Stimulated activated CD8-positive, alpha-beta memory T cell treated with anti-CD3 and anti-CD28 coated beads, Interleukin-2, amount 100 ng/mL, for 48 hours (primary cell): ENCODE measurements at places on chromosomes 6 and 20.
A peak's percentile ranks its signal among the peaks of the same experiment; 100 is the strongest.

DNA sequence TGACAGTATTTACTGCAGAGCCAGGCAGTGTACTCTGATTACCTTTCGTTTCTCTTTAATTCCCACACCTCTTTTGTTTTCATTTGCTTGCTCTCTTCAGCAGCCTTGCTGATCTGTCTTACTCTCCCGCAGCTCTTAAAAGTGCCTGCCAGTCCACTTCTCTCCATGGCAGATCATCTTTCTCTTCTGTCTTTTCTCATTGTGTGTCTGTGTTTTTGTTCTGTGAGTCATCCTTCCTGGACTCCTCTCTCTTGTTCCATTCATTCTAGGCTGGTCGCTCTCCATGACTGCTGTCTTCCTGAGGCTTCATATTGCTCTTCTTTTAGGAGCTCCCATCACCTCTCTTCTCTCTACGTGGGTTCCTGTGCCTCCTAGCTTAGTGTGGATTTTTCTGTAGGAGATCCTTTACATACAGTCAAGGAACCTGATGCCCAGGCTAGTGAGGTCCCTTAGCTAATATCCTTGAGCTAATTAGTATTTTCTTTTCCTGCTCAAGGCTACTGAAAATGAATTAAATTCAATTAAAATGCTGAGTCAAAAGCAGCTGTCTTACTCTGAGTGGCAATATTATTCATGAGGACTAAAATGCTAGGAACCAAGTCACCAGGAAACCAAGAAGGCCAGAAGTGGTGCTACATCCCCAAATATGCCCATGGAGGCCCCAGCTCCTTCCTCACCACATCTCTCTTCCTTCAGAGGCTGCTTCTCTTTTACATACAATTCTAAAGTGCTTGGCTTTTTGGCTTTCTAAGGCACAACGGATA lies 86.1 kb downstream of the SLX4IP start:
- no peak for DNase-seq

- no peak for DNase-seq
These were observed 106.3 kb downstream of the GRM1 start for GRCh38 chr6:146135167-146135566.

DNA sequence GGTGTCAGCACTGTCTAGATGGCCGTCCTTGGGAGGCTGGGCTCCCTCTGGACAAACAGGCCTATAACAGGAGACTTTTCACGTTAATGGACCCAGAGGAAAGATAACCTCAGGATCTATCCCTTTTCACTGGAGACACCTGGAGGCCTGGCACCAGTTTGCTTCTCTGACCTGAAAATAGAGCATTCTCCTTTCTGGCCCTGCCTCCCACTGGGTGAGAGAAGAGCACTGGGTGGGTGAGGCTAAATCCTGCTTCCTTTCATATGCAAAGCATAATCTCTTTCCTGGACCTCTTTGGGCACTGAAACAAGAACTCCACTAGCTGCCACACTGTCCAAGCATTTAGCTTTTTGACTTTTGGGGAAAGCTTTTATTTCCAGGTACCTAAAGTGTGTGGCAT lies 78.3 kb downstream of the FOXO3 start:
- no peak for DNase-seq

GRCh38 chr6:160337991-160338390 lies 10.2 kb upstream of the SLC22A3 start:
- no peak for DNase-seq

- DNase-seq = no peak
These were observed 5.9 kb downstream of the ECI2 start for GRCh38 chr6:4129446-4129845.

GRCh38 chr6:126672649-126673048 lies 332.7 kb downstream of the CENPW start:
- no peak for DNase-seq

- DNase-seq = no peak
These were observed 129.5 kb upstream of the HDAC2 start for GRCh38 chr6:114100215-114100994.

- DNase-seq = no peak
These were observed 5.1 kb downstream of the KIAA1755 start for GRCh38 chr20:38255393-38255792.

GRCh38 chr6:31162463-31163165 lies 4.2 kb downstream of the TCF19 start:
- no peak for DNase-seq

DNA sequence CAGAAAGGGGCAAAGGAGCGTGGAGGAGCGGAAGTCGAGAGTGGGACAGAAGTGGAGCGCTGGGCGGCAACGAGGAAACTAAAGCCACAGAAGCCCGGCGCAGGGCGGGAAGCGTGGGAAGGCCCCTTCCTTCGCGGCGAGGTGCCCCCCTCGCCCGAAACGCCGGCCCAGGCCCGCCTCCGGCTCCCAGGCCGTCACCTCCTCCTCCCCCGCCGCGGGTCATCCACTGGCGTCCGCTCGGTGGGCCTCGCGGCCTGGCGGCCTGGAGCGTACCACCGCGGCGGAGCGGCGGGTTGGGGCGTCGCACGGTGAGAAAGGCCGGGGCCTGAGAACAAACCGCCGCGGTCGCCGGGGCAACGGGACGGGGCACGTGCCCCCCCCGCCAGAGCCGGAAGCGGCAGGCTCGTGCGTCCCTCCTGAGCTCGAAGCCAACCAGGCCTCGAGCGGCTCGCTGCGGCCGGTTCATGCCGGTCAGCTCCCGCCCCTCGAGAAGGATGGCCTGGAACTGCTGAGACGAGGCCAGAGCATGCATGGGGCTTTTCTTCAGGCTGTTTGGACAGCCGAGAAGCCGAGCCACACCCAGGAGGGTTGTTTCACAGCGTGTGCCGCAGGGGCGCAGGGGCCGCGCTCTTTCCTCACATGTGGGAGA lies at the start of gene TCP11:
TSS of gene TCP11 (minus strand) at position 333 of the 649 bp plus-strand sequence. CDS start 469 bp downstream, outside the sequence.
- peak; percentile 10 for DNase-seq

DNA sequence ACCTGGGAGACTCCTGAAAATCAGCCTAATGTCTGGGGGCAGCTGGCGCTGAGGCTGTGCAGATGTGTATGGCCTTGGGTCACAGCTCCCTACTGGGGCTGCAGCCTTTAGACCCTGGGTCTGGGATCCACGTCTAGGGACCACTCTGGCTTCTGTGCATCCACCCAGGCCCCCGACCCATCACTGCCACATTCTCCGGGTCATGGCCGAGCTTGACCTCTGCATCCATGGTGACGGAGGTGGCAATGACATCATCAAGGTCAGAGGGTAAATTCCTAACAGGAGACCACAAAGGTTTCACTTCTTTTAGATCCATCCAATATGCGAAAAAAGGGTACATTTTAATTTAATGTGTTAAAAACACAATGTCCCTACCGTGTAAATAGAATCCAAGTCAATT lies 14.5 kb upstream of the PCMTD2 start:
- DNase-seq = no peak

DNA sequence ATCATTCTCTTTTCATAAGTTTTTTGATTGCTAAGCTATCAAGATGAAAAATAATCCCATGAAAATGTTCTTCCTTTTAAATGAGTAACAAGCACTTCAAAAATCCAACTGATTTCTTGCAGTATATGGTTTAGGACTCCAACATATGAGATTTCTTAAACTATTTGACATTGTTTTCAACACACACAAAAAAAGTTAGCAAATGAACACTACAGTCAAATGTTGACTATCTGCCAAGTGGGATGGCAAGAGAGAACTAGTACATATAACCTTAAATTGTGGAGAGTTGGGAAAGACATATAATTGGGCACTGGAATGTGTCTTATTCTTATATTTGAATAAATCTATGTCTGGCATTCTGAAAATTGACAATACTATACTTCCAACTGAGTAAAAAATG lies 15.6 kb downstream of the COL21A1 start:
- DNase-seq = no peak

GRCh38 chr6:158850807-158851115 lies 31.6 kb upstream of the EZR start:
- DNase-seq = no peak

DNA sequence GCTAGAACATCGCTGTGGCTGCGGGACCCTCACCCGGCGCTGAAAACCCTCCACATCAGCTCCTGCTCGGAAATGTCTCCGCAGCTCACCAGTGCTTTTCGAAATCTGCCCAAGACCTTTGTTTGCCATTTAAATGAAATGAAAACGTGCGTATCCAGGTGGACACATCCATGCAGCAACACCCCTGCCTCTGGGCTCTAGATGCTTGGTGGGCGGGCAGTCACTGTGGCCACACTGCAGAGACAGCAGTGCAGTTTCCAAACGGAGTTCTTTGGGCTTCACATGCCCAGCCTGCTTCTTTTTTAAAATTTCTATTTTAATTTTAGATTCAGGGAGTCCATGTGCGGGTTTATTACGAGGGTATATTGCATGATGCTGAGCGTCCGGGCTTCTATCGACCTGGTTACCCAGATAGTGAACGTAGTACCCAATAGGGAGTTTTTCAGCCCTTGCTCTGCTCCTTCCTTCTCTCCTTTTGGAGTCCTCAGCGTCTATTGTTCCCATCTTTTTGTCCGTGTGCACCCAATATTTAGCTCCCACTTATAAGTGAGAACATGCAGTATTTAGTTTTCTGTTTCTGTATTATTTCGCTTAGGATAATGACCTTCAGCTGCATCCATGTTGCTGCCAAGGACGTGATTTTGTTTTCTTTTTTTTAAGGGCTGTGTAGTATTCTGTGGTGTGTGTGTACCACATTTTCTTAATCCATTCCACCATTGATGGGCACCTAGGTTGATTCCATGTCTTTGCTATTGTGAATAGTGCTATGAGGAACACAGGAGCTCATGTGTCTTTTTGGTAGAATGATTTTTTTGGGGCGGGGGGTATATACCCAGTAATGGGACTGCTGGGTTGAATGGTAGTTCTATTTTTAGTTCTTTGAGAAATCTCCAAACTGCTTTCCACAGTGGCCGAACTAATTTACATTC lies 4.8 kb upstream of the TUBB2B start:
- DNase-seq = no peak

GRCh38 chr6:55511122-55511800 lies 67.7 kb downstream of the HMGCLL1 start:
- DNase-seq = no peak

GRCh38 chr6:126195625-126196236 lies 144.2 kb upstream of the CENPW start:
- DNase-seq = no peak

- no peak for DNase-seq
These were observed 39.2 kb upstream of the NHSL1 start for GRCh38 chr6:138538390-138539031.
